ENCODE measurements at places on chromosomes 16 and 17. TPM values are rescaled to one million over a fixed set of nuclear protein-coding genes. Genes with fewer than 3 reads are reported as not detected.

GRCh38 chr17:6551869-6552531 is 4.4 kb downstream of the PITPNM3 start:
- peak; percentile 61 for DNase-seq

GRCh38 chr16:25258861-25259179 is 1.2 kb upstream of the ZKSCAN2 start:
- DNase-seq, result no peak

Gene LLGL2
- 6.6 TPM for polyA plus RNA-seq

Gene CLEC3A
- 0.26 TPM for polyA plus RNA-seq
